NCI-H226 (cell line): ENCODE measurements at places on chromosomes 5 and 9.

- DNase-seq = no peak
Measured at GRCh38 chr5:173451031-173451430, 122.8 kb upstream of the STC2 start.

DNA sequence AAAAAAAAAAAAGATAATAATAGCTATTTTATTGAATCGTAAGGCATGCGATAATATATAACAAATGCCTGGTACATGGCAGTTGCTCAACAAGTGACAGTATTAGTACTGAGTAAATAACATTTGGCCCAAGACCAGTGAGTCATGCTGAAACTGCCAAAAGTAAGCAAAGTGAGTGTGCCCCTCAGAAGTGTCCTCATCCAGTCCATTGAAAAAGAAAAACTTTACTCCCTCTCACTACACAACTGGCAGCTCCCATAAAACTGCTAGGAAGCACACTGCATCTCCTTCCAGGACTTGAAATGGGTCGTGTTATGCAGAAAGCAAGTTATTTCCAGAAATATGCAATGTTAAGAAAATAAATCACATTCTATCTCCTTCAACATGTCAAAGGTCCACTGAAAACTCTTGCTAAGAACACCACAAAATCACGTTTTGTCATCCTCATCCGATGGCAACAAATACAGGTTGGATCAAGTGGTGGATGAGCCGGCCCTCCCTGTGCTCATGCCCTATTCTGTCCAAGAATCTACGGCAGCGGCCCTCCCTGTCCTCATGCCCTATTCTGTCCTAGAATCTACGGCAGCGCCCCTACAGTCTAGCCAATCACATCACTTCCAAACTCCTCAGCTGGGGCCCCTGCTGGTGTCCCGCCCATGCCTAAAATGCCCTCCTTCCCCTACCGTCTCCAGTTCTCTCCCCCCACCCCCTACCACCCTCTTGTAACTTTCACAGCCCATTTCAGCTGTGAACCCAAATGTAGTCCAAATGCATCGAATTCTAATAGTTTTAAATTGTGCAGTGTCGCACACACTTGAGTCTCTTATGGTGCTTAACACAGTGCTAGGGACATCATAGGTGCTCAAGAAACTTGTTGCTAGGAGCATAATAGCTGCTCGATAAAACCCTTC is 12.5 kb downstream of the PTCH1 start:
- no peak for DNase-seq

GRCh38 chr9:89038382-89039103 is 47.3 kb downstream of the S1PR3 start:
- DNase-seq = peak; percentile 54

GRCh38 chr5:74507370-74508005 is 133.0 kb downstream of the ENC1 start:
- no peak for DNase-seq

GRCh38 chr5:151680944-151681427 is 5.7 kb downstream of the SPARC start:
- DNase-seq = no peak

DNA sequence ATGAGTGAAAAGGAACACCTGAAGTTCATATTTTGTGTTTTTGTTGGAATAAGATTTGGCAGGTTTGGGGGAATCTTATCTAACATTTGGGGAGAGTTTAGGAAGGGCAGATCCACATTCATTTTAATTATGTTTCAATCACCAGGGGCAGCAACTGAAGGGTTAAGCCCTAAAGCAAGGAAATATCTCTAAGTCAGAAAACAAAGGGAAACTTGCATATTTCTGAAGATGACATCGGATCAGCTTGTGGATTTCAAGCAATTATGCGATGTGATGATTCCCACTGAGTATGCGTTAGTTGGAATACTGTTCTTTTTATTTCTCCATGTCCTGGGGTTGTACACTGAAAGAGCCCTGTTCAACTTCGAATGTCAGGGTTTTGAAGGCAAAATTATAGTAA is 59.8 kb upstream of the NFIB start:
- no peak for DNase-seq

DNA sequence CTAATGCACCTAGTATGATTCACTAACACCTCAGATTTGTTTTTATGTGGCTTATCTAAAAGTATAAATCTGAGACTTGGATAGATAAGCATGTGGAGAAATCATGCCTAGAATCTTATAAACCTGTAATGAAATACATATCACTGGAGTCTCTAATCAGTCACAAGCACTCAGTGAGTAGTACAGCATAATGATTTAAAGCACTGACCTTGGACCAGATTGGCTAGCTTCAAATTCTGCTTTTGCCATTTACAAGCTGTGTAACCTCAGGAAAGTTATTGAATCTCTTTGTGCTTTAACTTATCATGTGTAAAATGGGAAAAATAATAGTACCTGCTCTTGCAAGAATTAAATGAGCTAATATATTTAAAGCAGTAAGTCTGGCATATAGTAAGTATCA is 61.2 kb upstream of the ALDH1A1 start:
- no peak for DNase-seq

DNA sequence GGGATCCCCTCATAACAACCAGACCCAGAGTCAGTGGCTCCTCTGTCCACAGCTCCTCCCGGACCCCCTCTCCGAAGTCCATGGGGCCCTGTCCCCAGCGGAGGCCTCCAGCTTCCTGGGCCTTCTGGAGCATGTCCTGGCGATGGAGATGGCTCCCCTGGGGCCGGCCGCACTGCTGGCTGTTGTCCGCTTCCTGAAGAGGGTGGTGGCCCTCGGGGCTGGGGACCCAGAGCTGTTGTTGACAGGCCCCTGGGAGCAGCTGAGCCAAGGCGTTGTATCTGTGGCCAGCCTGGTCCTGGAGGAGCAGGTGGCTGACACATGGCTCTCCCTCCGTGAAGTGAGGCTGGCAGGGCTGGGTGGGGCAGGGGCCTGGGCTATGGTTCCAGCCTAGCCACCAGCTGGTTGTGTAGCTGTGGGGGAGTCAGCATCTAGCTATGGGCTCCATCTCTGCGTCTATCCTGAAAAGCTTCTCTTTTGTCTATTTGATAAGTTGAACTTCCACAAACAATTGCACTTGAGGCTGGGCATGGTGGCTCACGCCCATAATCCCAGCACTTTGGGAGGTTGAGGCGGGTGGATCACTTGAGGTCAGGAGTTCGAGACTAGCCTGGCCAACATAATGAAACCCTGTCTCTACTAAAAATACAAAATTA is 4.7 kb downstream of the ADGRD2 start:
- no peak for DNase-seq

GRCh38 chr5:172499287-172499686 is 45.0 kb upstream of the SH3PXD2B start:
- DNase-seq = no peak

DNA sequence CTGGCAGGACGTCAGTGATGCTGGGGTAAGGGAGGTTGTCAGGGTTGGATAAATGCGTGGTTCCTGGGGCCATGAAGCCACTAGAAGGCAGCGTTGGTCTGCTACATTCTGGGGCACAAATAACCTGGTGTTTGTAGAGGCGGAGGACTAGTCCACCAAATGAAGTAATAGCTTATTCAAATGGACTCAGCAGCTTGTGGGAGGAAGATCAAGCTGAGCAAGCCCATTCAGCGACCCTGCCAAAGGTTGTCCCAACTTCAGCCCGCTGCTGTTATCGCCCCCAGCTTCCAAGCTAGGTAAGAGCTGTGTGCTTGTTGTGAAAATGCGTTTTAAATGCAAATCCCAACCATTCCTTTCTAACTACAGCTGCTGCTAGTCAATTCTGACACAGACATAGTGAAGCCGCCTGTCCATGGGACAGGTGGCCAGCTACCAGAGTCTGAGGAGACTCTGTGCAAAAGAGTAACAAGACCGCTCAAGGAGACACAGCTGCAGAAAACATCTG is 7.6 kb upstream of the FAM240B start:
- peak; percentile 41 for DNase-seq

DNA sequence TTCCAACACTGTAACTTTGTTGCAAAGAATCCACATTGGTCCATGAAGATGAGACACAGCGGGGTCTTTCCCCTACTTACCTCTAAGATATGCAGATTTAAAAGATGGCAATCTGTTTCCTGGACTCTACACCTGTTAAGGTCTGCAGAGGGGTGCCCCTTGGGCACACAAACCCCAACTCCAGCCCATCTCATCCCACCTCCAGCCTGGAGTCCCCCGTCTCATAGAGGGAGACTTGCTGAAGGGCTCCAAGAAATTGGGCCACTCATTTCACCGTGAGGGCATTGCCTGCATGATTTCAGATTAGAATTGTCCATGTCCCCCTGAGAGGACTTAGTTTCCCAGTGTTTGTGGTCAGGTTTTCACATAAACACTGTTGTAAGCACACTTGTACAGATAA is 365.7 kb downstream of the IRX2 start:
- DNase-seq = no peak

GRCh38 chr5:62206150-62206829 is 99.7 kb upstream of the KIF2A start:
- DNase-seq = no peak

DNA sequence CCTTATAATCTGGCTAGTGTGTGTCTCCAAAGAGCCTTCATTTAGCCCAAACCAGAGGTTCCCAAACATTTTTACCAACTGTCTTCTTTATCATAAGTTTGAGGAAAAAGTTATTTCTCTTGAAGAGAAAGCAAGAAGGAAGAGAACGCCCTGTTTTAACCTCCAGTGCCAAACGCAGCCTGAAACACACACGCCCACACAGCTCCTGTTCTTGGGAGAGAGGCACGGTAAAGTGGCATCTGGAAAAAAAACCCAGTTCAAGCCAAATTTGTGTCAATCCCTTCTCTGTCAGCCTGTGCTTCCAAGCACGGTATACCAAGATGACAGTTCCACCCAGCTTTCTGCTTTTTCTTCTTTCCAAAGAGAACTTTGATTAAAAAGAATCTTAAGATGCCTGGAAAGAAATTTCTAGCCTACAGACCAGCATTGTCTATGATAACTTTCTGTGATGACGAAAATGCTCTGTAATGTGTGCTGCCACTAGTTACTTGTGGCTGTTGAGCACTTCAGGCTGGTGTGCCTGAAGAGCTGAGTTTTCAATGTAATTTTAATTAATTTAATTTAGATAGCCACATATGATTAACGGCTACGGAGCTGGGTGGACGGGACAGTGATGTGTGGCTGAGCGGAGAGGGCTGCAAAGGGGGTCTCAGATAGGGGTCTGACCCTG is 62.3 kb downstream of the ACER2 start:
- no peak for DNase-seq

DNA sequence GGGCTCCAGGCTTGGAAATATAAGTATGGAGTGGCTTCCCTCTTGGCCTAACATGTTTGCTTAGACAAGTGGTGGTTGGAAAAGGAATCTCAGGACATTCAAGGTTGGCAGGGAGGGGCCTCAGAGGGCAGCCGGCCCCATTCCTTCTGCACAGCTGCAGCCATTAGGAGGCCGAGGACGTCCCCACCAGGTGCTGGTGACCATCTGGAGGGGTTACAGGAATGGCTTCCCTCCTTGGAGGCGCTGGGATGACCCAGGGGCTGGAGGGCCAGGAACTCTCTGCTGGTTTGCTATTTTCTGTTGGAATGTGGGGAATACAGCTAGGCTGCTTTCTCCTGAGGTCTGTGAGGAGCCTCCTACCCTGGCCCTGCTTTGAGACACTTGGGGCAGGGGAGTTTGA is 18.5 kb downstream of the STC2 start:
- no peak for DNase-seq

DNA sequence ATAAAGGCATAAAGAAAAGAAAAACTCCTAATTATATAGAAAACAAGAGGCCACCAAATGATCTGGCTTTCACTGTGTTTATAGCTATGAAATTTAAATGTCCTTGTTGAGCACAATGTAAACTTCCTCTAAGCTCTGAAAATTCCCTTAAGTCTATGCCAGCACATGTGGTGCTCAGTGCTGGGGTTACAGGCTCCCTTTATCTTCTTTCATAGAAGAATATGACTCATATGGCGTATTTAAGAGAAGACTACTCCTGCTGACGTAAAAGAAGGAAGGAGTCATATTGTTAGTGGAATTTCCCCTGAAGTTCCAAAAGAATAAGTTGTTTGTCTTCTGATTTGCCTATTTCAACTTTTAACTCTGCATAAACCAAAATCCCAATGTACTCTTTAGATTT is 30.4 kb downstream of the RNF145 start:
- DNase-seq = peak; percentile 94

- no peak for DNase-seq
Measured at GRCh38 chr5:59346982-59347381, 546.5 kb downstream of the PDE4D start.

GRCh38 chr5:125660231-125660895 is 762.8 kb upstream of the GRAMD2B start:
- DNase-seq = peak; percentile 49

DNA sequence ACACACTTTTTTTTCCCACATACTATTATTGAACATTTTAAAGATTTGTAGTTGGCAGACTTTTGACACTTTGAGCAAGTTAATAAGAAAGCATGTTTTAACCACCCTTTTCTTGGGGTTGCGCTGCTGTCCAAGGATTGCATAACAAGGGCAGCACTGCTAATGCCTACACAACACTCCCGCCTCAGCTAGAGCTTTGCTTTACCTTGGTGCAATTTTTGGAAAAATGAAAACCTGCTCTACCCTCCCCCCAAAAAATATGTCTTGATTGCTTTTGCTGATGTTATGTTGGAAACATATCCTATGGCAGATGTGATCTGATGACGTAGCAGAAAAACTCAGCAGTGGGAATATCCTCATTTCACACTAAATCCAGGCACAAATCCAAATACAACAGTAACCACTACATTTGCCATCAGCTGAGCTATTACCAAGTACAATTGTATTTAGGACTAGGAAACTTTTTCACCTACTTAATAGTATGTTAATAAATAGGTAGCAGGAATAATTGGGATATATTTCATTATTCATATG is 51.5 kb downstream of the UBE2R2 start:
- DNase-seq = peak; percentile 1

GRCh38 chr9:13991395-13991794 is 322.5 kb downstream of the NFIB start:
- DNase-seq = no peak

DNA sequence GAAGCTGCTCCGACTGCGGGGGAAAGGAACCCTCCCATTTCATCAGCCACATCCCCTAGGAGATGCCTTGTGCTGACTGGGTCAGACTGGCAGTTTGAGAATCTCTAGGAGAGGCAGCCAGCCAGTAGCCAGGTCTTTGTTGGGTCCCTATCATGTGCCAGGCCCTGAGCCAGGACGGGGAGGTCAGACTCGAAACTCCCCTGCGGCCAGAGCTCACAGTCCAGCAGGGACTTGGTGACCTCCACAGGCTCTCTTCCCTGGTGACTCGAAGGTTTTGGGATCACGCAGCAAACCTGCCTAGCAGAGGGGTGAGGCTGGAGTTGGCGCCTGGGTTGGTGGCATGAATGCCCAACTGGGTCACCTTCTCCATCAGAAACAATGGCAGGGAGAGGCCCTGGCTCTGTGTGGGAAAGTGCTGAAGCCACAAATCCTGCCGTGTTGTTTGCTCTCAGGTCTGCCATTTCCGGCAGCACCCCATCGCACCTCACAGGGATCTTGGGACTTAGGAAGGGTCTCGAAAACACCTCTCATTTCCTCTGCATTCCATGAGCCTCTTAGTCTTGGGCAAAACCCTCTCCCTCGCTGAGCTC is 14.4 kb upstream of the ORM1 start:
- no peak for DNase-seq

GRCh38 chr5:57303985-57304384 is 130.1 kb downstream of the GPBP1 start:
- DNase-seq = no peak
